ENCODE measurements at places on chromosomes 7 and 10.

DNA sequence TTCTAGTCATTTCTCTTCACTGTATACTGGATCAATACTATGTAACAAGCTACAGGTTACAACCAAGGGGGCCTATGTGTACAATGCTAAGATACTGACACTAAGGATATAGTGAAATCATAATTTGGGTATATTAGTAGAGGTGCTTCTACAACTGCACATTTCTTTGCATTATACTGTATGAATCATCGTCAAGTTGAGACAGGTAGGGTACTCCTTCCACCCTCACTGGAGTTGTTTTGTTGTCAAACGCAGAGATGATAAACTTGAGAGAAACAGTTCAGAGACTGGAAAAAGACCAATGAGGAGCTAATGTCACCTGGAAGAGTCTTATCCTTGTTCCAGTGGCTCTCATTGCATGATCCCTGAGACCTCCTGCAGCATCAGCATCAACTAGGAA is 208.2 kb upstream of the PRPS1L1 start:
- DNase-seq: no peak

DNA sequence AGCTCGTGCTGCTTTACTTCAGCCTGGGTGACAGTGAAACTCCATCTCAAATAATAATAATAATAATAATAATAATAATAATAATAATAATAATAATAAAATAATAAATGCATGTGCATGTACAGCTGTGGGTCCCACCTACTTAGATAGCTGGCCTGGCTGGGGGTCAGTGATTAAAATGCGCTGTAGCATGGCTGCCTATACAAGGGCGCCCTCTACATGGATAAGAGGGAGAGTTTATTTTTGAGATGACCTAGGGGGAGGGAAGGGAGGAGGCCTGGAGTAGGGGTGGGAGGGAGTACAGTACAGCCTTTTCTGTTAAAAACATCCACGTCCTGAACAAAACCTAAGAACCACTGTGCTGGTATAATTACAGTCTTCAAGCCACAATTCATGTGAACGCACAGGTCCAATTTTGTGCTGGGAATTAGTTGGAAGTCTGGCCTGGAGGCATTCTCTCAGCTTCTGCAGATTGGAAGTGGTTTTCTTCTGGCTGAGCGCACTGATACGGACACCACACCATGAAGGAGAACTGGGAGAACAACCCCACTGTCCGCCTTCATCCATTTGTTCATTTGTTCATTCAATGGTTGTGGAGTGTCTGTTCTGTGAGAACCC is 146.5 kb downstream of the TMEM178B start:
- DNase-seq: no peak

DNA sequence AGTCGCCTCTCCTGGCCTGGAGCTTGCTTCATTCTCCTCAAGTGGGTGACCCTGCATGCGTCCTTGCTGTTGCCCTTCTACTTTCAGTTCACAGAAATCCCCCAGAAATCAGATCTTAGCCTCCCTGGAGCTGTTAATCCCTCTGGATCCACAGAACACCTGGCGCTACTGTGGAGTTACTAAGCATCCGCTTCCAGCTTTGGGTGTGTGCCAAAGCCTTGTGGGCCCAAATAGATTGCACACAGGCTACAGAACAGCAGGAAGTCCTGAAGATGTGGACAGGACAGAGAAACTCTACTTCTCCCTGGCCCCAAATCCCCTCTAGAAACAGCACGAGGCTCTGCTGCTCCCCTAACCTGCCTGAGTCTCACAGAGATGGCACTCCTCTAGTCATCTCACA is 36.6 kb upstream of the PDLIM1 start:
- no peak for DNase-seq

- no peak for DNase-seq
These were observed 54.2 kb downstream of the MICALL2 start for GRCh38 chr7:1404898-1405548.

DNA sequence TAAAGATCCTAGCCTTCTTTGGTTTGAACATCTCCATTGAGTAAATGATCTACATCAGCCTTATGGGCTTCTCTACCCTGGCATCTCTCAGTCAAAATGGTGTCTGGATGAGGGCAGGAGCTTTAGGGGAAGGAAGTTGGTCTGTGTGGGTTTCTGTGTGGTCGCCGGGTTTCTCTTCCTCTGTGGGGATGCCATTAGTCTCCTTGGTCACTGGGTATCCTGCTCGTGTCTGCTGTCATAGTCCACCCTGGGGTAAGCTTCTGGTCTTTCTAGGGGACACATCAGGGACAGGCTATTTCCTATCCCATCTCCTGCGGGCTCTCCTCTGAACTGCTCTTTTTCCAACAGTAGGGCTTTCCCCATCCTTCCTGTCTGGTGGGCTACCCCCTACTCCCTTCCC is 150.3 kb upstream of the NPY start:
- DNase-seq: no peak
